NCI-H2029 (cell line): ENCODE measurements at places on chromosomes 2 and 18.
A peak's percentile ranks its signal among the peaks of the same experiment; 100 is the strongest.

DNA sequence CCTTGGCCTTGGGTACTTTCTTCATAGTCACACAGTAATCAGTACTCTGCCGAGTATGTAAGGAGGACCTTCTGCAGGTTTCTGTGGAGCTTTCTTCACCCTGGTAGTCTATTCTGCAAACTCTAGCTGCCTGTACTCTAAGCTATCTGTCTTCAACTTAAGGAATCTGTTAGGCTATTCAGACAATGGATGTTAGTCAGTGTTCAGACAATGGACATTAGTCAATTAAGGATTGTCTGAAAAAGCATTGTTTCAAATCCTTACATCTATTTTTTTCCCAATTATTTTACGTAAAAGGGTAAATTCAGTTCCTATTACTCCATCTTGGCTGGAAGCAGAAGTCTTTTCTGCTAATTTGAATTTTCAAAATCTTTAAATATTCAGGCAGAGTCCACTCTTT lies 75.7 kb downstream of the WDR7 start:
- no peak for DNase-seq

- DNase-seq, result peak; percentile 20
Measured at GRCh38 chr2:3349211-3349693, 28.4 kb downstream of the EIPR1 start.

- DNase-seq, result peak; percentile 16
Measured at GRCh38 chr2:218129458-218130135, 3.8 kb downstream of the CXCR2 start.

DNA sequence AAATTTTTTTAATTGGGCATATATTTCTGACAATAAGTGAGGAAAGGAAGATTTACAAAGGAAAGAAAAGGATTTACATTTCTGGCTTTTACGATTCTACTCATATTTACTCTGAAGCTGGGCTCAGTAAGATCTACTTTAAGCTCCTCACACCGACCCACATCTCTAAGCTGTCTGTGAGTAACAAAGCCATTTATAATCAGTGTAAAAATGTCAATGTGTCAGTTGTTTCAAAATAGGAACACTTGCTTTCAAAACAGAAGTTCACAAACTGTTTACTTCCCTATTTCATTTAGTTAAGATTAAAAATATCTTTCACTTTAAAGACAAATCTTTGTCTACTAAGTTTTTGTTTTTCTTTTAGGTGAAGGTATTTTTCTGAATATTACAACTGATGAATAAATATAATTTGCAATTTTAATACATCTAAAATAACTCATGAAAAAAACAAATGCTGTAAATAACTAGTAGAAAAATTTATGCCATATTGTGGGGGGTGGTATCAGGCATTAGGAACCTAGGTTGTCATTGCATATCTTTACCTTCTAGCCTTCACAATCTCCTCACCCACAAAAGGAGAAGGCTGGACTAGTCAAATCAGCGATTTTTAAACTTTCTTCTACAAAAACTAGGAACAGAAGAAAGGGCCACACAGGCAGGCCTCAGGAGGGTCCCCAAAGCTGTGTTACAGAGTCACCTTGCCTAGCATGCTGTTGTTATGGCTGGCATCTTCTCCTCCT lies 64.5 kb downstream of the TMEM131 start:
- no peak for DNase-seq

GRCh38 chr2:44638649-44639048 lies 276.9 kb downstream of the CAMKMT start:
- DNase-seq, result no peak
